ENCODE measurements at places on chromosomes 4 and X.
A peak's percentile ranks its signal among the peaks of the same experiment; 100 is the strongest.

- DNase-seq, result no peak
These were observed 709.8 kb upstream of the DIAPH2 start for GRCh38 chrX:95974890-95975289.

DNA sequence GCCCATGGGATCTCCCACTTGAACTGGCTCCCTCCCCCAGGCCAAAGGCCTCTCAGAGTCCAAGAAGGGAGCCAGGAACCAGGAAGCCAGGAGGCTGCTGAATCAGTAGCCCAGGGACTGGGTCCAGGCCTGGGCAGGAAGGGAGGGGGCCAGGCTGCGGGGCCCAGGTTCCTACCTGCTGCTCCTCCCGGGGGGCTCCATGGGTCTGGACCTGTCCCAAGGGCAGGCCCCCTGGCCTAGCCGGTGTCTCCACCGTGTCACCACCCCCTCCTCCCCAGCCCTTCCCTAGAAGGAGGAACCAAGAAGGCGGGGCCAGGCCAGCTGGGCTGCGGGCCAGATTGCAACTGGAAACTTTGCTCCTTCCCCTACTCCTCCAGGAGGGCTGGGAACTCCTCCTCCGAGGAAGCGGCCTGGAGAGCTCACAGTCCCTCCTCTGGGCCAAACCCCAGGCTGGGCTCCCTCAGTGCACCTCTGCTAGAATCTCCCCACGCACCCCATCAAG lies at the start of gene IQSEC2:
IQSEC2 (minus strand) TSS at position 264 of the 502 bp plus-strand sequence.
- no peak for DNase-seq

GRCh38 chr4:133014473-133015135 lies 134.5 kb upstream of the PCDH10 start:
- no peak for DNase-seq

DNA sequence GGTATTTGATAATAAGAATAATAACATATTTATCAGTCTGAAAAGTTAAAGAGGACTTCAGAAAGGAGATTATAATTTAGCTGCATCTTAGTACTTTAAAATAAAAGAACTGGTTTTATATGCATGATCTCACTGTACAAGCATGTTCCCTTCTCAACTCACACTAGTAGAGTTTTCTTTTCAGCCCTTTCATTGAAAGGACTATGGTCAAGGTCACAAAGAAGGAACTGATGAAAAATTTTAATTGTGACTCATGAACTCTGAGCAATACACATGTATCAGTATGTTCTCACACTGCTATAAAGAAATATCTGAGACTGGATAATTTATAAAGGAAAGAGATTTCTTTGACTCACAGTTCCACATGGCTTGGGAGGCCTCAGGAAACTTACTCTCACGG lies 73.7 kb upstream of the NDST4 start:
- no peak for DNase-seq

DNA sequence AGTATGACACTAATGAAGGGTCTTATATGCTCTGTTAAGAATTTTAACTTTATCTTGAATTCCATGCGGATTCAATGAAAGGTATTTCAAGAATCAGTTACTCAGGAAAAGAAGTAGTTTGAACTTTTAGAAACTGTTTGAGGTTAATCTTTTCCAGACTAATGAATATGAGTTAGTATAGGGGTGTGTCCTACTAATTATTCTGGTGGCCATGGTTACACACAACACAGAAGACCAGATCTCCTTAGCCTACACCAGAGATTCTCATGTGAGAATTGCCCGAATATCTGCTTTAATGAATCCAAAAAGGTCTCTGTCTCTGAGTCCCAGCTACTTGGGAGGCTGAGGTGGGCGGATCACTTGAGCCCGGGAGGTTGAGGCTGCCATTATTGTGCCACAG lies 100.4 kb downstream of the MMRN1 start:
- DNase-seq, result no peak

DNA sequence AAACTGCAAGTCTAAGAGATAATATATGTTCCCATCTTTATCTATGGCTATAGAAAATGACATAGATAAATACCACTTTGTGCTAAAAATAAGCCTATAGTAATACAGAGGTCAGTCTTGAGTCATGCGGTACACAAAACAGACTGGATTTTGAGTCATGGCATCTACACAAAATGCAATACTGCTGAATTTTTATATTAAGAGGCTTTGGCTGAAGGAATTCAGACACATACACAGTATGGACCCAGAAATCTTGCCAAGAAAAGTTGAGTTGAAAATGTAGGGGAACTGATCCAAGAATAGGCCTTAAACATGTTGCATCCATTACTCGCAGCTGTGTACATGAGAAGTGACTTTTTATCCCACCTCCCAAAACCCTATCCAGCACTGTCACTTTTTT lies 184.4 kb downstream of the TENM3 start:
- no peak for DNase-seq

DNA sequence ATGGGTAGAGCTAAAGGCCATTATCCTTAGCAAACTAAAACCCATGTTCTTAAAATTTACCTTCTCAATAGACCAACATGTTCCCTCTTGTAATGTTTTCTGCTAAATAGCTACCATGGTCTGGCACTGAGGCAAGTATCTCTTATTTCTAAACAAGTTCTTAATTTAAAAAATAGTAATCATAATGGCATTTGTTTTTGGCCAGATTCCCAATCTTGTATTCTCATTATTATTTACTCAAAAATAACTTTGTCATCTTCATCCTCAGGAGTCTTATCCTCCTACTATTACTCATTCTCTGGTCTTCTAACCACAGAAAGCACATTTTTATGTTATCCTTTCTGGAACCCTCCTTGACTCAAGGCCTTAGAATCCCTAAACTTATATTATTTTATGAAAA lies 931.2 kb downstream of the CCSER1 start:
- DNase-seq, result no peak

DNA sequence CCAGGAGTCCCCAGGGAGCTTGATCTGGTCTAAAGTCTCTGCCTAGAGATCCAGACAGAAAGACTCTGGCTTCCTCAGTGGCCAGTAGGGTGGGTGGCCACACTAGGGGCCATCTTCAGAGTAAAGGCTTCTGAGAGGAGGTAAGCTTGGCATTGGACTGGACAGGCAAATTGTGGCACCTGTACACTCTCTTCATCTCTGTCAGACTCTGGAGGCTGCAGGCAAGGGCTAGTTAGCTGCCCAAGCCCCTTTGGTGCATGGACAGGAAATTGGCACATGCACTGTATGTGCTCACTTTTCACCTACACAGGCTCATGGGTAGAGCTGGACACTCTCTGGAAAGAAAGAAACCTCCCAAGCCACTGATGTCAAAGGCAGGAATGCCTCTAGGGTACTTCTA lies 142.8 kb downstream of the PJA1 start:
- no peak for DNase-seq

GRCh38 chrX:130106071-130106470 lies 4.2 kb downstream of the ELF4 start:
- no peak for DNase-seq

DNA sequence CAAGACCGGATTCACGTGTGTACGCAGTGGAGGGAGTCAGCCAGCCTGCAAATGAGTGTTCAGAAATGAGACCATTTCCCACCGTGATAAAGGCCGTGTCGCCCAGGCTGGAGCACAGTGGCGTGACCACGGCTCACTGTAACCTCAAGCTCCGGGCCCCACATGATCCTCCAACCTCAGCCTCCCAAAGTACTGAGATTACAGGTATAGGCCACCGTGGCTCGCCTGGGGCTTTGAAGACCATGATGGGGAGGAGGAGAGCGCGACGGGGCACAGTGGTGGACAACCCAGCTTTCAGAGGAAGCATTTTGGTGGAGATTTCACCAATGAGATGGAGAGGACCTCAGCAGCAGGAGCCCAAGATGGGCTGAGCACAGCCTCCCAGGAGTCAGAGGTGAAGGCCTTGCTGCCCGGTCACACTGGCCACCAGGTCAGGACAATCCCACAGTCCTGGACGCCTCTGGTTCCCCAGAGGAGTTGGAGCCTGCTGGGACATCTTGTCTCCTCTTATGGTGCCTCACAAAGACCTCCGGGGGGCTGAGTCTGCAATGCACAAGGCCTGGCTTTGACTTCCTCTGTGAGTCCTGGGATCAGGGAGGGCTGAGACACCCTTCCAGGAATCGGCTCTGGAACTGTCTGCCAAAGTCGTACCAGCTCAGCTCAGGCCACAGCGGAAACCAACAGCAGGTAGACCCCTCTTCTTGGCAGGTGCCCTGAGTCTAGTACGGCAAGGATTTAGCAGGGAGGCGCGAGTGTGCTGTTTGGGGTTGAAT lies 22.4 kb upstream of the MXD4 start:
- no peak for DNase-seq

DNA sequence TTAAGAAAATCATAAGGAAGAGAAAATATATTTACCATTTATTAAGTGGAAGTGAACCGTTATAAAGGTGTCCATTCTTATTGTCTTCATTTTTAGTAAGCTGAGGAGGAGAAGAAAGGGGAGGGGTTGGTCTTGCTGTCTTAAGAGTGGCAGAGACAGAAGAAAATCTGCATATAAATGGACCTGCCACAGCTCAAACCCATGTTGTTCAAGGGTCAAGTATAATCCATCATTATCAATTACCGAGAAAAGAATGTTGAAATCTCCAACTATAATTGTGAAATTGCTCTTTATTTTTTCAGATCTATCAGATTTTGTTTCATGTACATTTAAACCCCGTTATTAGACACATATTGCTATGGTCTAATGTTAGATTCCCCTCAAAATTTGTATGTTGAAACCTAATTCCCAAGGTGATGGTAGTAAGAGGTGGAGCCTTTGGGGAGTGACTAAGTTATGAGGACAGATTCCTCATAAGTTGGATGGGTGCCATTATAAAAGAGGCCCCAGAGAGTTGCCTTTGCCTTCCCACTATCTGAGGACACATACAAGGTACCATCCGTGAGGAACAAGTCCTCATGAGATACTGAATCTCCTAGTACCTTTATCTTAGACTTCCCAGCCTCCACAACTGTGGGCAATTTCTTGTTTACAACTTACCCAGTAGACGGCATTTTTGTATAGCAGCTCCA lies 58.5 kb upstream of the SMAD1 start:
- DNase-seq, result no peak

GRCh38 chr4:27293831-27294230 lies 433.2 kb downstream of the STIM2 start:
- DNase-seq, result no peak

DNA sequence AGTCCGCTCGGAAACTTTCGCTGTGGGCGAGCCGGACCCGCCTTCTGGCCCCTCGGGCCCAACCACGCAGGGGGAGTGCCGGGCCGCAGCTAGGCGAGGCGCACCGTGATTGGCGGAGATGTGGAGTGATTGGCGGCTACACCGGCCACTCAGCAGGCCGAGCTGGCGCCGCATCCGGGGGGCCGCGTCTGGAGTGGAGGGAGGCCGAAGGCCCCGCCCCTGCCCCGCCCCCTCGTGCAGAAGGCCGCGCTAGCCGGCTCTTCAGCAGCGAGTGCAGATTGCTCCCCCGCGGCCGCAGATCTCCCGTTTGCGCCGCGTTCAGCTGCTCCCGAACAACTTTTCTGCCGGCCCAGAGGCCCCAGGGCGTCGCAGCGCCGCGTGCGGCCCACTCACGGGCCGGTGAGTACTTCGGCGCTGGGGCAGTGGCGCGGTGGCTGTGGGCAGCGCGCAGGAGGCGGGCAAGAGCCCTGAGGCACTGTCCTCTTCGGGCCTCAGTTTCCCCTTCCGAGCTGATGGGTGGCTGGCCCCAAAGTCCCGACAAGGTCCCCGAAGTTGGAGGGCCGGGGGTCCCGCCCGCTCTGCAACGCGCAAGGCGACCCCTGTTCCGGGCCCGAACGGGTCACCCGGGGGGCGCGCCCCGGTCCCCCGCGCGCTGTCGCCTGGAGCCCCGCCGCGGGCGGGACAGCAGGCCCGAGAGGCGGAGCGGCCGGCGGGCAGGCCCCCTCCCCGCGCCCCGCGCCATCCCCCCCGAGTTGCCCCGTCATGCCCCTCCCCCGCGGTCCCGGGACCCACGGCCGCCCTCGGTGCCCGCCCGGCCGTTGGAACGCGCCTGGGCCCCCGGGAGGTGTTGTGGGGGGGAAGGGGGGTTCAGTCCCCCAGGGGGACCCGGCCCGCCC lies at the start of gene WFS1:
WFS1 (plus strand) TSS at position 235 of the 896 bp plus-strand sequence. CDS start 7,606 bp downstream, outside the sequence.
- DNase-seq, result peak; percentile 98

GRCh38 chr4:6888506-6889071 lies 21.0 kb upstream of the TBC1D14 start:
- DNase-seq, result no peak

Data from activated CD4-positive, alpha-beta T cell treated with anti-CD3 and anti-CD28 coated beads, Interleukin-2, amount 50 U/mL, for 48 hours (primary cell).